ENCODE measurements at places on chromosomes 4 and X.

GRCh38 chr4:95386410-95386809, 162.4 kb downstream of the UNC5C start:
- DNase-seq = no peak

GRCh38 chr4:185657183-185657582, 121.9 kb upstream of the PDLIM3 start:
- no peak for DNase-seq

DNA sequence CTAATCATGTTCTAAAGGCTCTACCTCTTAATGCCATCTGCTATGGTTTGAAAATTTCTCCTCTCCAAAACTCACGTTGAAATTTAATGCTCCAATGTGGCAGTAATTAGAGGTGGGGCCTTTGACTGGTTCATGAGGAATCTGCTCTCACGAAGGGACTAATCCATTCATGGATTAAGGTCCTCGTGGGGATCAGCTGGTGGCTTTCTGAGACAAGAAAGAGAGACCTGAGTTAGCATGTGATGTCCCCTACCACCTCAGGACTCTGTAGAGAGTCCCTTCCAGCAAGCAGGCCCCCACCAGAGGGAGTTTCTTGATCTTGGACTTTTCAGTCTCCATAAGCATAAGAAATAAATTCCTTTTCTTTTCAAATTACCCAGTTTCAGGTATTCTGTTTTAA, 65.3 kb downstream of the WDFY3 start:
- DNase-seq = no peak

DNA sequence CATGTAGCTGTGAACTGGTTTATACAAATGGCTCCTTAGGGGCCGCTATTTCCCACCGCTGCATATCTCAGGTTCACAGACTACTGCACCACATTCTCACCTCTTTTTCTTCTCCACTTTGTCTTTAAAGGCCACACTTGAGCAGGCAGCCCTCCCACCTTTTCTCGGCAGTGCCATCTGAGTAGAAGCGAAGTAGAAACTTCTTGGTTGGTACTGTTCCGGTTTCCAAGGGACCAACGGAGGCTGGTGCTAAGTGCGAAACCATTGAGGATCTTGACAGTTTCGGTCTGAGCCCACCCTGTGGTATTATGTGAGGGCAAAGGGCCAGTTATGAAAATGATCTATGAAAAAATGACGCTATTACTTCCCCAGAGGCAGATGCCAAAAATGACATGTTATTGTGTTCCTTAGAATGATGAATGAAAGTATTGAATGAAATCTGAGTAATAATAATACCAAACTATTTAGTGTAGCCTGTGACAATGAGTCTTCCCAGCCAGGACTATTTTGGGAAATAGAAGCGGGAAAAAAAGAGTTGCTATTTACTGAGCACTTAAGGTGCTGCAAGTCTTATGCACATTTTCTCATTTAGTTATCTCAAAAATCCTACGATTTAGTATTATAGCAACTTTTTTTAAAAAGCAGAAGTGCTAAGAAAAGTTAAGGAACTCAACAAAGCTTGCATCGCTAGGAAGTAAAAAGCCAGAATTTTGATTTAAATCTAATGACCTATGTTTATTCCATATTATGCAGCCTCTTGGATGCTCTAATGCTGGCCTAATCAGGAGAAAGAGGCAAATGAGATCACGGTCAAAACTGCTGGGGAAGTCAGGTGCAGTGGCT, 29.6 kb upstream of the CHRNA9 start:
- DNase-seq = no peak

DNA sequence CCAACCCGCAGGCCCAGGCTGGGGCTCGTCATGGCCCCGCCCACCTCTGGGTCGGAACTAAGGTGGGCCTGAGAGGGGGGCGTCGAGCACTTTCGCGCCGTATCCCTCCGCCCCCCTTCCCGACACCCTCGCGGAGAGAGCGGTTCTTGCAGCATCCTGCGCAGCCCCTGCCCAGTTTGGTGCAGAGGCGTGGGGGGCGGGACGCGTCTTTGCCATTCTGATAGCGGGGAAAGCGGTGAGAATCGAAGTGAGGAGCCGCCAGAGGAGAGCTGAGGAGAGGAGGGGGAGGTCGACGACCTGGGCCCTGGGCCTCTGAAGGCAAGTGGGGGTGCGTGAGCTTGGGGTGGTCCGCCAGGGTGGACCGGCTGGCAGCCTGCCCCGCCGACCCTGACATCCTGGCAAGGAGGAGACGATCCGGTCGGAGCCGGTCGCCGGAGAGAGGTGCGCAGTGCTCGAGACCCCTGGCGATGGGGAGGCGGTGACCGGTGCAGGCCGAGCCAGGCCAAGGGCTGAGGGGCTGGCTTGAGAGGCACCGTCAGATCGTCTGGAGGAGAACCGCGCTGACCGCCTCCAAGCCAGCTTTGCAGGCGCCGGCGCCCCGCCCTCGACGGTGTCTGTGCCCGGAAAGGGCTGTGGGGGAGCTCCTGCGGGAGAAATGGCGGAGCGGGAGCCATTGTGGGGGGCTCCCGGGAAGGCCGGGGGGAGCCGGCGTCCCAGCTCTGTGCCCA, 25.5 kb downstream of the GPRASP3 start:
- no peak for DNase-seq

DNA sequence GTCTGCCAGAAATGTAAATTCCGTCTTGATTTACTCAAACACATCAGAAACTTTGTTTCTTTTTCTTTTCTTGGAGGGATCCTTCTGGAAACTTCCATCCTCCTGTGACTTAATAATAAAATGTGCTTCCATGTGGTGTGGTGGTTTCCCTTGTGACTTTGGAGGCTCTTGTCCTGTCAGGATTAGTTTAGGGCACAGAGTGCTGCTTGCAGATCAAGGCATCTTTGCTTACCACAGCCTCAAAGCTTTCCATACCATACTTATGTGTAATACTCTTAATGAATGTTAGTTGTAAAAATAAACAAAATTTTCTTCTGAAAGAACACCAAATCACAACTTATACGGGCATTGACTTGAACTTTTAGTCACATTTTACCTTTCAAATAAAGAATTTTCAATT, 27.4 kb downstream of the GBA3 start:
- DNase-seq = no peak

DNA sequence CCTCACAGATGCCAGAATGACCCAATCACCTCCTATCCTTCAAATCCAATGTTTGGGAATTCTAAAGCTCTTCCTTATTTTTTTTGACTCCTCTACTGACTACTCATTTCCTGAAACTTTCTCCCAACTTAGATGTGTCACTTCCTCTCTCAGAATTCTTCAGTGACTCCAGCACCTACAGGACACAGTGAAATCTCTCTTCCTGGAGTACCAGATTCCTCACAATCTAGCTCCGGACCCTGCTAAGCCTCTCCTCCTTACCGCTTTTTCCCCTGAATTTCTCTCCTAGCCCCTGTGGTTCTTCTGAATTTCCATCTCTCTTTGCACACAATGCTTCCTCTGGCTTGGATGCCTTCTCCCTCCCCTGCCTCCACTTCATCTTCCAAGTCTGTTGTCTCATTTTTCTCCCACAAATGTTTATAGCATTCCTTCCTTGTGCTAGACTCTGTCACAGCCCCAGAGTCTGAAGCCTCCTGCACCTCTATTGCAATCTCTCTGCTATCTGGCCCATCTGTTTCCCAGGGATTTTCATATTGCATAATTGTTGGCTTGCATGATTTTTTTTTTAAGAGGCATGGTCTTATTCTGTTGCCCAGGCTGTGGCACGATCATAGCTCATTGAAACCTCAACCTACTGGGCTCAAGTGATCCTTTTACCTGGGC, 80.1 kb downstream of the ANAPC4 start:
- no peak for DNase-seq

GRCh38 chr4:65600656-65601055, 69.6 kb downstream of the EPHA5 start:
- no peak for DNase-seq

DNA sequence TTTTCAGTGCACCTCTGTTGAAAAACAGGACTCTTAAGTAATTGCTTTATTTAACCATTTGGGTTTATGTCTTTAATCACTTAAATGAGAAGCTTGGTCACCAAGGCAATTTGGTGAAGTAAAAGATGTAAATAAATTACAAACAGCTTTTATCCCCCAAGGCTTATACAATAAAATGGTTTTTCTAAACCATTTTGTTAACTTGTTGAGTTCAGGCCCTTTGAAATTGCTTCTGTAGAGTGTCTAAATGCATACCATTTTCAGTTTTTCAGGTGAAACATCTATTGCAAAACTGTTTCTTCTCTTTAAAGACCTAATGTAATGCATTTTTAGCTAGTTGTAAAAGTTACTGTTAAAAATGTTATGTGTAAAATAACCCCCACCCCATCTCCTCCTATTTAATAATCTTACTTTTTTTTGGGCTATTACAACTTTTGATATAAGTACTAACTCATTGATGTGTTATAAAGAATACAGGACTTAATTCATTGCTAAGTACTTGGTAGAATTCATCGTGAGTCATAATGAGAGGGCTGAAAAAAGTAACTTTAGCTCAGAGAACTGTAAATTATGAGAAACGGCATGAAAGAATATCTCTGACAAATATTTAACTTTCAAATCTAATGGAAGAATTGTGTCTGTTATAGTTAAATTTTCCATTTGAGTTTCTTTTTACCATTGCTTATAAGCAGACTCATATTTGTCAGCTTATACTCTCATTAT, 4.5 kb downstream of the RAPGEF2 start:
- DNase-seq = no peak

GRCh38 chr4:147794787-147795413, 63.0 kb downstream of the ARHGAP10 start:
- DNase-seq = no peak

DNA sequence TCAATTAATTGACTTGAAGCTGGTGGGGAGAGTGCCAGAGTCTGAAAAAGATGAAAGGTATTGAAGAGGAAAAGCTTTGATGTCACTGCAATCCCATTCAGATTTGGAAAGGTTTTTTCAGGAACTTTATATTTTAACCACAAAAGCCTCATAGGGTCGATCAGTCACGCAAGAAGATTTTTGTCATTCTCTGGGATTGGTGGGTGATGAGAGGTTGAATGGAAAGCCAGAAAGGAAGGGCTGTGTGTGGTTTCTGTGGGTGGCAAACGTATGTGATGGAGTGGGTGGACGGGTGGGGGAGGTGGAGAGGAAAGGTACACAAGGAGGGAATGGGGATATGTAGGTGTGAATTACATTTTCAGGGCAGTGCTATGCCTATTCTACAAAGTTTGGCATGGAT, 173.8 kb upstream of the SCML1 start:
- no peak for DNase-seq

DNA sequence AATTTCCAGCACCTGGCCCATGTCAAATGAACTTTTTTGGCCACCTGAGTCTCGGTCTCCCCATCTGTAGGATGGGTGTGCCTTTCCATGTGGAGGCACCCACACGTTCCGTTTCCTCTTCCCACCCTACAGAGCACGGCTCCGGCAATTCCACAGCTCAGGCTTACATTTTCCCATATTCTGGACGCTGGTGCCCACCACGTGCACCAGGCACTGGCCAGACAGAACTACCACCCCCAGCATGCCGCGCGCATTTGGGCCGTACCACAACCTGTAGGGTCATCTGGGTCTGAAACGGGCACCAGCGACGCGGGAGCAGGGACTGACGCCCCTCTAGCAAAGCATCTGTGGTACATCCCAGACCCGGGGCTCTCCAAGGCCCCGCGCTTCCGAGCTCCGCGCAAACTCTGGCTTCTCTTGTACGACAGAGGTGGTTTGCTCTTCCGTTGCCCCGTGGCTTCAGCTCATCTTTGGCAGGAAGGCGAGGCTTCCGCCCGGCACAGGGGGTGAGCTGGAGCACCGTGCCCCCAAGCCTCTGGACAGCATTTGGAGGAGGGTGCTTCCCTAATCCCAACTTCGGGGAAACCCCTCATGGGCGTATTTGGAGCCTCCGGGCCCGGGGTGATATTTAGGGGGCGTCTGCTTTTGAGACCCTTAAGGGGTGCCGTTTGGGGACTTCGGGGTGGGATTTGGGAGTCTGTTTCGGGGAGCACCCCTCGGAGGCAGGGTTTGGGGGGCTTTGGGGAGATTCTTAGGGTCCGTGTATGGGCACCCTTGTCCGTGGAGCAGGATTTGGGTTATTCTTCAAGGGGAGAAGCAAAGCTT, 3.0 kb upstream of the UBA1 start:
- peak; percentile 85 for DNase-seq

- no peak for DNase-seq
Observed at GRCh38 chrX:16828124-16828908, 41.8 kb downstream of the RBBP7 start.

DNA sequence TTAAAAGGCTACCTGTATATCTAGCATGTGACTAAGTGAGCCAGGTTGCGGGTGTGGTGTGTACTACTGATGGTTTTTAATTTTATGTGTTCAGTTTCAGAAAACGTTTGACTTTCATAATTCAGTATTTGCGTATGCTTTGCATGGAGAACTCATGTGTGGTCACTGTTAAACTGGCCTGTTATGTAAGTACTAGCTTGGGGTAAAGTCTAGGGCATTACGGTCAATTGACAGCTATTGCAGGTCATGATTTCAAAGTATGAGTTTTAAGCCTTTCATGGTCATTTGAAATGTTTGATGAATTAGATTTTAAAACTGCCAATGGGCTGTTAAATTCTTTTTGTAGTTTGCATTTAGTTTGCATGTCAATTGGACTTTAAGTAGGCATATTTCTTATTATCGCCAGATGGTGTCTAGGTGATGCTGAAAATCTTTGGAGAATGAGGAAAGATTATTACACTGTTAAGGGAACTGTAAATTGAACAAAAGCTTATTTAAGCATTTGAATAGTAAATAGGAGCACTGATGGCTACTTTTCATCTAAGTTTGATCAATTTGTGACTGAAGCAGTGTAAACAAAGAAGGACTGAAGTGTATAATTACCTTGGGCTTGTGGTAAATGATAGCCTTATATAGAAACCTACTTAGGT, 563.4 kb downstream of the DACH2 start:
- no peak for DNase-seq

GRCh38 chrX:19593690-19594089, 78.4 kb upstream of the MAP3K15 start:
- DNase-seq = no peak

DNA sequence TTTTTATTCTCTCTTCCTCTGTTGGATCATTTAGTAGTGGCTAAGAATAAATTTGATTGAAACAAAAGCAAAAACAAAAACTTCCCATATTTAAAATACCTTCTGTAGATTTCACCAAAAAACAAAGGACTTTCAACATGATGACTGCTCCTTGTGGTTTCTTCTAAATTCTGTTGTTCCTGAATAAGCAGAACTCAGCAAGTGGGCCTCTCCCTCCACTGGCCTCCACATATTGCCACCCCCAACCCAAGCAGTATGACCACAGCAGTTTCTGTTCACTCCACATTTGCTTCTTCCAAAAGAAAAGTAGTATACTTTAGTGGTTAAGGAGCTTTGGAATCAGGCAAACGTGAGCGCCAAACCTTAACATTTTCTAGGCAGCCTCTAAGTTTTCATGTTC, 114.7 kb downstream of the COX18 start:
- no peak for DNase-seq

- DNase-seq = no peak
Observed at GRCh38 chr4:118834070-118834469, 1.9 kb downstream of the SEC24D start.

GRCh38 chrX:115400960-115401359, 111.4 kb downstream of the LUZP4 start:
- DNase-seq = no peak

- no peak for DNase-seq
Observed at GRCh38 chr4:19557161-19557560, 694.5 kb upstream of the SLIT2 start.

GRCh38 chrX:109622270-109622669, 2.7 kb downstream of the KCNE5 start:
- no peak for DNase-seq

- DNase-seq = peak; percentile 19
Observed at GRCh38 chr4:2761035-2761923, 5.1 kb upstream of the TNIP2 start.
